ENCODE measurements at places on chromosomes 4 and X.

DNA sequence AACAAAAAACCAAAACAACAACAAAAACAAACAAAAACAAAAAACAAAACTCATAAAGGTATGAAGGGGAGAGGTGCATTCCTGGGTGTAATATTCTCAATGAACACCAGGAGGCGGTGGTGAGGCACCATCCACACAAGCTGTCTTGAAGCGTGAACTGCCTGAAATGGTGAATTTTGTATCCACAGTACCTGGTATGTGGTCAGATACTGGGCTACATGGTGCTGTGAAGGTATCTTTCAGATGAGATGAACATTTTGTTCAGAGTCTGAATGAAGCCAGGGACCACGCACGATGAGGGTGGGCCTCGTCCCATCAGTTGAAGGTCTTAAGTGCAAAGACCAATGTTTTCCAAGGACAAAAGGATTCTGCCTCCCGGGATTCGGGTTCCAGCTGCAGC lies 58.5 kb downstream of the ASMT start:
- DNase-seq: no peak

- DNase-seq: no peak
Observed at GRCh38 chr4:6960154-6960553, 50.5 kb downstream of the TBC1D14 start.

DNA sequence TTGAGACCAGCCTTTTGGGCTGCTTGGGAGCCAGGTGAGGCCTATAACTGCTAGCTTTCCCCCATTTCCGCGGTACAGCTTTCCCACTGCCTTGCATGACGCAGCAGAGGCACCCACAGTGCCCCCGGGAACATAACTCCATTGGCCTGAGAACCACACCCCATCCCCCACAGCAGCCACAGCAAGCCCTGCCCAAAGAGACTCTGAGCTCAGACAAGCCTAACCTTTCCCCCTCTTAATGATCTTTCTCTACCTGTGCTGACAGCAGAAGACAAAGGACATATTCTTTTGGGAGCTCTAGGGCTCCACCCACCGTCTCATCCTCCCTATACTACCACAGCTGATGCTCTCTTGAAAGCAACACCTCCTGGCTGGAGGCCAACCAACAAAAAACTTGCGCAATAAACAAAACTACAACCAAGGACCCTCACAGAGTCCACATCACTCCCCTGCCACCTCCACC lies 114.8 kb downstream of the FANCB start:
- DNase-seq: no peak

GRCh38 chrX:120301960-120302359 lies 9.3 kb downstream of the TMEM255A start:
- no peak for DNase-seq

DNA sequence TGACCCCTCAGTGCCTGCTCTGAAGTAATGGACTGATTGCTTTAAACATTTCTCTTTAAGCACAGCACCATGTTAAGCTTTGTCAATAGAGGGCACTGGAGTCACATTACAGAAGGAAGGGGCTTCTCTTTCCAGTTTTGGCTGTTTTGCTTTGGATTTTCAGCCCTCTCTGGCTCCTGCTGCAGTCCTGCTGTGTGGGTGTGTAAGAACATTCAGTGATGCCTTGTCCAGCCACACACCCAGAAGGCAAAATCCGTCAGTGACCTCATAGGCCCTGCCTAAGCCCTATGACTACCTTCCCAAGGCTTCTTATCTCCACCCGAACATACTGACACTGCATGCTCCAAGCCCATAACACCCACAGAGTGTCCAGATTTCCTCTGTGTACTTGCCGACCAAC lies 215.3 kb upstream of the CTSO start:
- peak; percentile 78 for DNase-seq

DNA sequence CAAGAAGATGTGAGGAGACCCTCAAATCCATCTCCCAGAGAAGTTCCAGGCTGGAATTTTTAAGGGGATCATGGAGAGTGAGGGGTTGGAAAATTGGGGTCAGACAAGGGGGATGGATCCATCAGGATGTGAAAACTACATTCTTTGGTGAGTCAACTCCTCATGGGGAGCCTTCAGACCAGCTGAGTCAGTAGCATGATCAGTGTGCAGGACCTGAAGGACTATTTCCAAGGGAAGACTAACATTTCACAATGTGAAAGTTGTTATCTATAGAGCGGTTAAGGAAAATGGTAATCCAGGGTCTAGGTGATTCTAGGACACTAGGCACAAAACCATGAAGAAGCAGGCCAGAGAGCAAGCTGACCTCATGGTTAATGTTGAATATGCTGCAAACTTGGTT lies 38.6 kb upstream of the CEP135 start:
- DNase-seq: no peak

DNA sequence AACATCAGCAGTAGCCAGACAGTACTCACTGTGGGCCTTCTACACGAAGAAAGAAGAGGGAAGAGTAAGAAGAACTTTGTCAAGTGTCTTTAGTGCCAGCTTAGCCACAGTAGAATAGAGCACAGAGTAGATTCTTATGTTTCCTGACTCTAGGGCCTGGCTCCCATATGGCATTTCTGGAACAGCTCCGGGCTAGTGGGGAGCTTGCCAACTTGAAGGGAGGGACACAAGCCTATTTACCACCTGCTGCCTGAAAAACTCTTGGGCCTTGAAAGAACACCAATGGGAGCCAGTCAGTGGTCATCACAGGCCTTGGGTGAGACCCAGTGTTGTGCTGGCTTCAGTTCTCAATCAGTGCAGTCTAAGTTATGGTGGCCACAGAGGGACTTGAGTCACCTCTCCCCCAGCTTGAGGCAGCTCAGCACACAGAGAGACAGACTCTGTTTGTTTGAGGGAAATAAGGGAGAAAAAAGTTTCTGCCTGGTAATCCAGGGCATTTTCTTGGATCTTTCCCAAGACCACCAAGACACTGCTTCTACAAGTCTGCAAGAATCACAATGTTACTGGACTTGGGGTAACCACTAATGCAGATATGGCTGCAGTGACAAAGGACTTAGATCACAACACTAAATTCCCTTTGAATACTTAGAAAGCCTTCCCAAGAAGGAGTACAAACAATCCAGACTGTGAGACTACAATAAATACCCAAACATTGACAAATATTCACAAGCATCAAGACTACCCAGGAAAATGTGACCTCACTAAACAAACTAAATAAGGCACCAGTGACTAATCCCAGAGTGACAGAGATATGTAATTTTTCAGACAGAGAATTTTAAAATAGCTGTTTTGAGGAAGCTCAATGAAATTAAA lies 261.0 kb upstream of the NDST3 start:
- no peak for DNase-seq

GRCh38 chr4:47891928-47892327 lies 22.5 kb downstream of the NFXL1 start:
- no peak for DNase-seq

GRCh38 chr4:94673961-94674360 lies 83.8 kb upstream of the BMPR1B start:
- DNase-seq: no peak

DNA sequence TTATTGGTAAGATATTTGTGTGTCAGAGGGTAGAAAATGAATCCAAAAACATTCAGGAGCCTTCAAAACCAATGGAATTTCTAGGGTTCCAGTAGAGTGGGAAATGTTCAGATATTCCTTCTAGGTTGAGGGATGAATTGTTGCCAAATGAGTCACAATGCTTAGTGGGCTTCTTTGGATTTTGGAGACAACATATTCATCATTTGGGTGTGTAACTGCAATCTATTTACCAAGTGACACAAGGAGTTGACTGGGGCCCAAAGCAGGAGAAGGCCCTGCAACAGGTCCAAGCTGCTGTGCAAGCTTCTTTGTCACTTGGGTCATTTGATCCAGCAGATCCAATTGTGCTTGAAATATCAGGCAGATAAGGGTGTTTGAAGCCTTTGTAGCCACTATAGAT lies 551.5 kb upstream of the PITX2 start:
- DNase-seq: no peak
